ENCODE measurements at places on chromosomes 16 and 17.

GRCh38 chr16:1929105-1929504 lies 10.9 kb upstream of the HS3ST6 start:
- DNase-seq = no peak

DNA sequence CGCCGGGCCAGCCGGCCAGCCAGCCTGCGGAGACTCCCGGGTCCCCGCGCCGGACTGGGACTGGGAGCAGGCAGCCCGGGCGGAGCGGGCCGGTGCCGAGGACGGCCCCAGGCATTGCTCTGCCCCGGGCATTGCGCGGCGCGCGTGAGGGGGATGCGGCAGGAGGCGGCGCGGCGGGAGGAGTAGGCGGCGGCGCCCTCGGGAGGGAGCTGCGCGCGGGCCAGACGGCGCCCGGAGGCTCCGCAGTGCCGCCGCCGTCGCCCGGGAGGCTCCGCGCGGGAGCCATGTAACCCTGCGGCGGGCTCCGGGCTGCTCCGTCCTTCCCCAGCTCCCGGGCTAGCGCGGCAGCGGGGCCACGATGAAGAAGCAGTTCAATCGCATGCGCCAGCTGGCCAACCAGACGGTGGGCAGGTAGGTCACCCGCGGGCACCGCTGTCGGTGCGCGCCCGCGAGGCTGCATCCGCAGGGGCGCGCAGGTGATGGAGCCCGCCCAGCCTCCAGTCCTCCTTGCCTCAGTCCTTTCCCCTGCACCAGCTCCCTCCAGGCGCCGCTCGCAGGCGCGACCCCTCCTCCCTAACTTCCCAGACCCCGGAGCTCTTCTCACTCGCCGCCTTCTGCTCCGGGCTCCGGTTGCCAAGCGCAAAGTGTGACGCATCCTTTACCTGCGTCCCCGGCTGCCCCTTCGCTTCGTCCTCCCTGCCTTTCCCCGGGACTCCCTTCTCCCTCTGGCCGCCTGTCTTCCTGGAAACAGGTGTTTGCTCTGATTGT lies at the start of gene ARHGAP44:
ARHGAP44 (plus strand) TSS at position 18 of the 768 bp plus-strand sequence; CDS start at position 359, 341 bp downstream.
- DNase-seq = no peak

DNA sequence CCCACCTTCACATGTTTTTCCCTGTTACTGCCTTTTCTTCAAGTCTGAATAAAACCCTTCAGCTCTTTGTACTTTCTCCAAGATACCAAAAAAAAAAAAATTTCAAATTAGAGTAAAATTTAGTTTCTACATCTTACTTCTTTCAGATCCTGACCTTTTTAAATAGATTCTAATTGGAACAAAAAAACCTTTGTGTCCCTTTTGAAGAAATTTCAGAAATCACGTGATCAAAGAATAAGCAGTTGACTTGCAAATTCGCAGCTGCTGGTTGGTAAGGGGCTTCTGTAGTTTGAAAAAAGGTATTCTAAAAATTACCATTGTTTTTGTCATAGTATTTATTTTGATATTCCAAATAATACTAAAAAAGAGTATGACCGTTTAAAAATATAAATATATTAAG lies 71.7 kb downstream of the CDC27 start:
- DNase-seq = no peak

DNA sequence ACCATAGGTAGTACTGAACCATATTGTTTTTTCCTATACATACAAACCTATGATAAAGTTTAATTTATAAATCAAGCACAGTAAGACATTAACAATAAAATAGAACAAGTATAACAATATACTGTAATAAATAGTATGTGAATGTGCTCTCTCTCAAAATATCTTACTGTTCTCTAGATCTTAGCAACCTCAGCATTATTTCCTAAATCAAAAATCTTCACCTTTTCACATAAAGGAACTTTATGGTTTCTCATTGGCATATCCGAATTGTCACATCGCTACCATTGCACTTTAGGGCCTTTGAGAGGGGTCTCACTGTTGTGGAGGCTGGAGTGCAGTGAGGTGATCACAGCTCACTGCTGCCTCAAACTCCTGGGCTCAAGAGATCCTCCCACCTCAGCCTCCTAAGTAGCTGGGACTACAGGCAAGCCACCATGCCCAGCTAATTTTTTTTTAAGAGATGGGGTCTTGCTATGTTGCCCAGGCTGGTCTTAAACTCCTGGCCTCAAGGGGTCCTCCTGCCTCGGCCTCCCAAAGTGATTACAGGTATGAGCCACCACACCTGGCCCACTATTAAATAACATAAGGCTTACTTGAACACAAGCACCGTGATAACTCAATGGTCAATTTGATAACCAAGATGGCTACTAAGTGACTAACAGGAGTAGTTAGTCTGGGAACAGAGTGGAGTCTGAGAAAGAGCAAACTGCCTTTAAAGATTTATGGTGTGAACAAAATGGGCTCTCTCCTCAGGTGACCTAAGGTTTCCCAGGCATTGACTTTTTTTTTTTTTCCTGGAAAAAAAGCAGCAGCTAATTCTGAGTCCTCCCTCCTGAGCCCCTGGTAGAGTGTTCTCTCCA lies 2.9 kb upstream of the TMEM97 start:
- no peak for DNase-seq

DNA sequence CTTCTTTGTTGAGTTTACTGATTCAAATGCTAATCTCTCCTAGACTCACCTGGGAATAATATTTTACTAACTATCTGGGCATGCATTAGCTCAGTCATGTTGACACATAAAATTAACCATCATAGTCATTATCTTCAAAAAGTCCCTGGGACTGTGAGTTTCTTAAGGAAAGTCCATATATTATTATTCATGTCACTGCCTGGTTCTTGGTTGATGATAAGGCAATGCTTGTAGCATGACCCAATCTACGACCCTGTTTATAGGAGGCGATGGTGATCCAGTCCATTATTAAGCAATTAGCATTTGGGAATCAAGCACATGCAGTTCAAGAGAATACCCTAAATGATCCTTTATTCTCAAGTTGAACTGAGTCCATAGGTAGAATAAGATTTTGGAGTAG lies 54.8 kb upstream of the MPHOSPH6 start:
- DNase-seq = no peak

DNA sequence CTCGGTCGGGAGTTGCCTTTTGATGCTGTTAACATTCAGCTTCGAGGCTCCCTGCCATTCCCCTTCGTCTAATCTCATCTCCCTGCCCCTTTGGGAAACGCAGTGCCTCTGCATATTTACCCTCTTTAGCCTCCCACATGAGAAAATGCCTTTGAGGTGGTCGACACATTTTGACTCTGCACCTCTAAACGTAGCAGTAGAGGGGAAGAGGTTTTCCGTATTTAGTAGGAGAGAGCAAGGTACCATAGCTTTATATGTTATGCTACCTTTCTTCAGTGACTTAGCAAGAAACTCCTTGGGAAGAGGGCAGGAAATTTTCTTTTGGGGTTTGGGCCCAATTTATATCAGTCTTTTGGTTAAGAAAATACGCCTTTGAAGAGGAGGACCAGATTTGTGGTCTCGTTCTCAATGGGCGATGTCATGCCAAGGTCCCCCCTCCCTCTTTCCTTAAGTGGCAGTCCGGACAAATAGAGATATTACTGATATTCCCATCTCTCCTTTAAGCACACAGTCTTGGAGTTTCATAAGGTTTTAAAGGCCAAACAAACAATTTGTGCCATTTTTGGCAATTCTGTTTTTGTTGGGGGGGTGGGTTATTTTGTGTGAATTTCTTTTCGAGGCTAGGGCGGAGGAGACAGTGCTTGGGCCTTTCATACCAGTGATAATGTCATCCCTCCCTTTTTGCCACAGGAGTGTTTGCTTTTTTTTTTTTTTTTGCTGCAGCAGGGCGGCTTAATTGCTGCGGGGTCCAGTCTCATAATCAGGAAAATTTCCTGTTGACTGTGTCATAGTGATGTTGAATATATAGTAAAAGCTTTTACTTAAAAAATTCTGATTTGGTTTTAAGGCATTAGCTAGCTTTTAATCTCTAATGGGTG lies 1.5 kb downstream of the PAFAH1B1 start:
- peak; percentile 32 for DNase-seq

DNA sequence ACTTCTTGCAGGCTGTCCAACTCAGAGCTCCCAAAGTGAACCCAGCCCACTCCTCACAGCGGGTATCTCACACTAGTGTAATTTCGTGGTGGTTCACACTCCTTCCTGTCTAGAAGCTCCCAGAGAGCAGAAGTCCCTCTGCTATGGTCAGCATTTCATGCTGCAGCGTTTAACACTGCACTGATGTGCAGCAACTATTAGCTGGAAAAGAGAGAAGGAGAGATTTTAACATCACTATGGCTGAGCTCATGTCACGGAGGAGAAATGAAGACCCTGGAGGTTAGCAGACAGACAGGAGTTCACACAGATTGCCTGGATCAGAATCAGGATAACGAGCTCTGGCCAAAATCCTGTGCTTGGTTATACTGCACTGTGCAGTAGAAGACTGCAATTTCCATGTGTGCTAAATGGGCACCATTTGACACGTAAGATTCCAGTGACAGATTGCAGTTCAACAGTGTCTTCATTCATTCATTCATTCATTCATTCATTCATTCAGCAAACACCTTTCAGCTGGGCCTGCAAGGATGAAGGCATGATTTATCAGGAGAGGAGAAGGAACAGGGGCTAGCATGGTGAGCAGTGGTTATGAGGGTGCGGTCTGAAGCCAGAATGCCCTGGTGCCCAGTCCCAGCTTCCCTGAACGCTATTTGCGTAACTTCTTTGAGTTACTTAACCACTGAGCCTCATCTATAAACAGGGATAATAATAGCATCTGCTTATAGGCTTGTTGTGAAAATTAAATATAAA lies 5.3 kb upstream of the CCL1 start:
- DNase-seq = no peak

- no peak for DNase-seq
These were observed 4.9 kb downstream of the INO80E start for GRCh38 chr16:30000735-30001631.

DNA sequence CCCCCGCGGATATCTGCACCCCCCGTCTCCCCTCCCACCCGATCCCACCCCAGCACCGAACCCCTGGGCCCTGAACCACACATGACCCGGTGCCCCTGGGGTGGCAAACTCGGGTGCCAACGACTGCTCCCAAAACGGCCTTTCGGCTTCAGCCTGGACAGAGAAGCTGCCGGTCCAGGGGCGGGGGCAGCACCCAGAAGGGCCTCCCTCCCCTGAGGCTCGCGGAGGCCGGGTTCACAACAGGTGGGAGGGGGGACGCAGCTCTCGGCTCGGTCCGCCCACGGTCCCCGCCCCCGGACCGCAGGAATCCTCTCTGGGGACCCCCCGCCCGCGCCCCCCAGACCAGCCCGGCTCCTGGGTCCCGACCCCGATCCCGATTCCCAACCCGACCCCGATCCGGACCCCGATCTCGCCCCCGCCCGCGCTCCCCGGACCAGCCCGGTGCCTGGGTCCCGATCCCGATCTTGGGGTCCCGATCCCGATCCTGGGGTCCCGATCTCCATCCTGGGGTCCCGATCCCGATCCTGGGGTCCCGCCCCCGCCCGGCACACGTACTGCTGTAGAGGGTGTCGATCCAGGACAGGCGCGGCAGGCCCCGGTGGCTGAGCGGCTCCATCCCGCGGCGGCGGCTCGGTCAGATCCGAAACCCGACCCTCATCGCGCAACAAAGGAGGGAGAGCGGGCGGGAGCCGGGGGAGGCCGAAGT lies 516 bp downstream of the ABR start:
- DNase-seq = no peak

DNA sequence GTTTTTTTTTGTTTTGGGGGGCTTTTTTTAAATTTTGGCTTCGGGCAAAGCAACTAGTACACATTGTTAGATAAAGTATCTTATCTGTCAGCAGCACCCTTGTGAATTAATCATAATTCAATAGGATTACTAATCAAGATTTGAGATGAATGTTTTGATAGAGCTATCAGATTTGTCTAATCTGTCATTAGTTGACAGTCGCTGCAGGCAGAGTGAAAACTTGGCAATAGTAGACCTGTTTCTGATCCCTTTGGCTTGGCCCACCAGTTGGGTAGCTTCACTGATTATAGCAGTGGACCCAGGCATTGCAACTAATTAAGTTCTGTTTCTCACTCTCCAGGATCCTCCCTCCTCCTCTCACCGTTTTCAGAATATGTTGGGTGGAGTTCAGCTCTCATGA lies 258.6 kb downstream of the IRX3 start:
- no peak for DNase-seq

GRCh38 chr17:79742951-79743476 lies 12.3 kb downstream of the ENPP7 start:
- no peak for DNase-seq

- DNase-seq = no peak
These were observed 10.7 kb downstream of the GFOD2 start for GRCh38 chr16:67708368-67708771.

- DNase-seq = no peak
These were observed 7.7 kb downstream of the ZNF207 start for GRCh38 chr17:32357615-32358014.

DNA sequence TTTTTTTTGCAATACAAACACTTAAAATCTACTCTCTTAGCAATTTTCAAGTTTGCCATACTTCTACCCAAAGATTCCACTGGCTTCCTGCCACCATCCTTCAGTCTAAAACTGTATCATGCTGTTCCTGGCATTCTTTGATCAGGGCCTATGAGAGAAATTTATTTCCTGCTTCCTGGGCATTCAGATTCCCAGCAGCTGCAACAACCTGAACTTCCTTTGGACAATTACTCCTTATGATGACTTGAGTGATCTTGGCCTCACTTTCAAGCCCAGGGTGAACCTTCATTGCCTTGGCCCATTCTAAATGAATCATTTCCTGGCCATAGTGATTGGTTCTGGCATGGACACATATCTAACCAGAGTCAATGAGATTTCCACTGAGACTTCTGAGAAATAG lies 18.0 kb upstream of the MON1B start:
- DNase-seq = no peak

- DNase-seq = no peak
These were observed 132.9 kb downstream of the USP31 start for GRCh38 chr16:23016368-23016767.

DNA sequence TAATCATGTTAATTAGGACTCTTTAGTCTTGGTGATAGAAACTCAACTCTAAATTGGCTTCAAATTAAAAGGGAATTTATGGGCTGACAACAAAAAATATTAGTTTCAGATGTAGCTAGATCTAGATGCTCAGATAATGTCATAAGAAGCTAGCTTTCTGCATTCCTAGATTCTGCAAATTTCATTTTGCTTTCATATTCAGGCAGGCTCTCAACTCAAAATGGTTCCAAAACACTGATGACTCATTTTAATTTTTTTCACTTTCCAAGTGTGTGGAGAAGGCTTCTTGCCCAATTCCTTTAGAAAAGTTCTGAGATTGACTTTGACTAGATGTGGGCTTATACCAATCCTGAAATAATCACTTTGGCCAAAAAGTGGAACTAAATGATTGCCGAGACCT lies 236.7 kb upstream of the GOT2 start:
- no peak for DNase-seq

DNA sequence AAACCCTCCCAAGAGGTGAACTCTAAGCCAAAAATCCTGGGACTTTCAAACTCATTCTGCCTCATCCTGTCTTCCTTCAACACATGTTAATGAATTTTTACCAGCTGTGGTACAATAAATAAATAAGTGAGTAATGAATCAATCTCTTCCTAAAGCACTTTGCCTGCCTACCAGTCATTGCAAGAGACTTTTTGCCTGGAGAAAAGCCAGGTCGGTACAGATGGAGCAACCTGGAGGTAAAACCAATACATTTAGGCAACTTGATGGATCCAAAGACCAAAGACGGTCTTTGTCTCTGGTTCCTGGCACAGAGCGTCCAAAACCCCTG lies 324.2 kb downstream of the PMP22 start:
- DNase-seq = no peak

All from Jurkat, Clone E6-1 (cell line).